Mesothelial cell of epicardium (in vitro differentiated cells): ENCODE measurements at places on chromosomes 3 and 15.
A peak's percentile ranks its signal among the peaks of the same experiment; 100 is the strongest.

DNA sequence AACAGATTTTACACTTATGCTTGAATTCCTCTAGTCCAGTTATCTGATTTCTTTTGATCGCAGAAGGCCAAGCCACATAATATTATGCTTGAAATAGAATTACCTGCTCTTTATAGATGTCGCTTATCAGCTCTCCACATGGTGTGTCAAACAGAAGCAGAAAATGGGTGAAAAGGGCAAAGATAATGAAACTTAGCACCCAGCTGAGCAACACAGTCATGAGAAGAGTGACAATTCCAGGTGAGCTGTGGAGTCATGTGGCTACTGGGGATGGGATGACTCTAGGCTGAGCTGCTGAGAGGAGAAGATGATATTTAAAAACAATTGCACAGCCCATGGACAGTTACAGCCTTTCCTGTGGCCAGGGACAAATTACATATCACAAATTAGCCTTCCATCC is 398.7 kb upstream of the PDZRN3 start:
- H3K36me3 ChIP-seq: no peaks in the 10 kb centered on the region
- no peak for DNase-seq
- peaks cover 6% of the 10 kb centered on the region for H3K27me3 ChIP-seq

DNA sequence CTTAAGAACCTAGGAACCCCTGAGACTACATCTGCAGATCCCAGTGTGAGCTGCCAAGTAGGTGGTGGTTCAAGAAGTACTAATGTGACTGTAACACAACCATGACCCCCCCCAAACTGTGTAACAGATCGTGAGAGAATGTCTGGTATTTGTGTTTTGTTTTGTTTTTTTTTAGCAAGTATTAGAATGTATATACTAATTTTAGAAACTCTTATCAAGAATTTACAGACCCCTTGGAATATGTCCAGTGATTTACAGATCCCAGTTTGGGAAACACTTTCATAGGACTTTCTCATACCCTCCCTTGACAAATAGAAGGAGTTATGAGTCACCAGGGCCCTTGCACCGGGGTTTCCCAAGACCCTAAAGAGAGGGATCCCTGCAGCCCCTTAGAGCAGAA is 79.8 kb downstream of the SEMA5B start:
- peaks cover 27% of the 10 kb centered on the region for H3K4me1 ChIP-seq
- DNase-seq: no peak
- no peak overlapping the region for H3K4me3 ChIP-seq
- peak overlapping the region; percentile 61 for H3K27ac ChIP-seq
- no peaks in the 10 kb centered on the region for H3K36me3 ChIP-seq

DNA sequence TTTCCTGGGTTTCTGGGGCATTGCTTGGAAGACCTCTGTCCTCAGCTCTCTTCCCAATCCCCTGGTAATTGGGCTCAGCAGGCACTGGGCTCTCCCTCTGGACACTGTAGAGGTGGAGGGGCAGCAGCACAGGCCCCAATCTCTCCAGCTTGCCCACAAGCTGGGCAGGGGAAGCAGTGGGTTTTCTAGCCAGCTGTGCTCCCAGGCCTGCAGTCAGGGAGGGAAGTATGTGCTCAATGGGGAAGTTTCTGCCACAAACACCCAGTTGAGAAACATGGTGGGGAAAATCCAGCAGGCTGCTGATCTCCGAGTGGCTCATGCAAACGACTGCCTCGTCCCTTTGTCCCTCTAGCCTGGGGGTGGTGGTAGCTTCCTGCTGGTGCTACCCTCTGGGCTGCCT is 12.8 kb upstream of the RFT1 start:
- DNase-seq: no peak
- H3K36me3 ChIP-seq: no peaks in the 10 kb centered on the region
- H3K27me3 ChIP-seq: no peaks in the 10 kb centered on the region
- no peak overlapping the region for H3K4me3 ChIP-seq
- no peak overlapping the region for H3K27ac ChIP-seq
- peaks cover 6% of the 10 kb centered on the region for H3K4me1 ChIP-seq

- H3K27ac ChIP-seq: peak overlapping the region; percentile 2
- no peaks in the 10 kb centered on the region for H3K27me3 ChIP-seq
- H3K36me3 ChIP-seq: peaks cover 6% of the 10 kb centered on the region
- peaks cover 15% of the 10 kb centered on the region for H3K4me1 ChIP-seq
These were observed 73.1 kb downstream of the FAIM start for GRCh38 chr3:138681463-138682220.

- H3K27me3 ChIP-seq: peaks cover 9% of the 10 kb centered on the region
- no peak overlapping the region for H3K27ac ChIP-seq
- peaks cover 29% of the 10 kb centered on the region for H3K4me1 ChIP-seq
- no peak for DNase-seq
These were observed 1.1 kb downstream of the PDIA5 start for GRCh38 chr3:123067689-123068600.

DNA sequence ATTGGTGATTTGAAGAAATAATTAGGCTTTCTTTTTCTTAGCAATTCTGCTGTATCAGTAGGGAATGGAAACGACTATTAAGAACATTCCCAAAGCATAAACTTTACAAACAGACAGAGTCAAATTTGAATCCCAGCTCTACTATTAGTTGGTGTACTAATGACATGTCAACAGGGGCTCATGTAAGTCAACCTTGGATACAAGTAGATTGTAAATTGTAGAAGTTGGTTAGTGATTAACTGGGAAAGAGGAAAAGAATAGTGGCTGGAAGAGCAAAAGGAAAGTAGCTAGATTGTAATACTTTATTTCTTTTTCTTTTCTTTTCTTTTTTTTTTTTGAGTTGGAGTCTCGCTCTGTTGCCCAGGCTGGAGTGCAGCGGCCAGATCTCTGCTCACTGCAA is 38.6 kb upstream of the DPPA4 start:
- no peak overlapping the region for H3K27ac ChIP-seq
- no peak overlapping the region for H3K4me3 ChIP-seq
- no peaks in the 10 kb centered on the region for H3K36me3 ChIP-seq
- H3K27me3 ChIP-seq: no peaks in the 10 kb centered on the region
- no peak for DNase-seq

- no peaks in the 10 kb centered on the region for H3K4me1 ChIP-seq
- peaks cover 89% of the 10 kb centered on the region for H3K27me3 ChIP-seq
- no peaks in the 10 kb centered on the region for H3K36me3 ChIP-seq
- no peak overlapping the region for H3K27ac ChIP-seq
- H3K4me3 ChIP-seq: no peak overlapping the region
- DNase-seq: no peak
These were observed 101.7 kb downstream of the MEGF11 start for GRCh38 chr15:66151809-66152208.

GRCh38 chr15:68900027-68900426 is 30.3 kb upstream of the SPESP1 start:
- no peak for DNase-seq
- H3K27ac ChIP-seq: no peak overlapping the region
- H3K36me3 ChIP-seq: no peaks in the 10 kb centered on the region
- H3K27me3 ChIP-seq: peaks cover 6% of the 10 kb centered on the region

DNA sequence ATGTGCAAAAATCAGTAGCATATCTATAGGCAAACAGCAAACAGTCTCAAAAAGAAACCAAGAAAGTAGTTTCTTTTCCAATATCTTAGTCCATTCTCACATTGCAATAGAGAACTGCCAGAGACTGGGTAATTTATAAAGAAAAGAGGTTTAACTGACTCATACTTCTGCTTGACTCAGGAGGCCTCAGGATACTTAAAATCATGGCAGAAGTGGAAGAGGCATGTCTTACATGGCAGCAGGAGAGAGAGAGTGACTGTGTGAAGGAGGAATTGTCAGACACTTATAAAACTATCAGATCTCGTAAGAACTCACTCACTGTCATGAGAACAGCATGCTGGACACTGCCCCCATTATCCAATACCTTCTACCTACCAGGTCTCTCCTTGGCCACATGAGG is 327.9 kb upstream of the EPHA3 start:
- DNase-seq: no peak
- no peaks in the 10 kb centered on the region for H3K27me3 ChIP-seq
- no peak overlapping the region for H3K27ac ChIP-seq
- no peaks in the 10 kb centered on the region for H3K36me3 ChIP-seq

DNA sequence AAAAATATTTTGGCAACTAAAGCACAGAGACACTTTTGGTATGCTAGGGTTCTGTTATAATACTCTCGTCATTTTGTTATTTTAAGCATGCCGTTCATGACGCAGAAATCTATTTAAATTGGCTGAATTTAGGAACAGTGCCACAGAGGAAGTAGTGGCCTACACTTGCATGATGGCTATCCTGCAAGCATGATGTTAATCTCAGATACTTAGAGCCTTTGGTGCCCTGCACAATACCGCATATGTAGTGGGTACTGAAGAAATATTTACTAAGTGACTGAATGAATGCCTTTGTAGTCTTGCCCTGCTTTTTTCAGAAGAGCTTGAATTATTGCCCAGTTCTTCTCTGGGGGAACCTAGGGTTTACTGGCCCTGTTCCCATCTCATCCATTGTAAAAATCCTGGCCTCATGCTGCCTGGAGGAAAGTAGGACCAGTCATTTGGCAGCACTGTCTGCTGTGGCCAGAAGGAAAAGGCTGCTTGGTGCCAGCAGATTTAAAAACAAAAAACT is 79.0 kb downstream of the SERPINI1 start:
- H3K4me3 ChIP-seq: no peak overlapping the region
- H3K27me3 ChIP-seq: no peaks in the 10 kb centered on the region
- H3K27ac ChIP-seq: no peak overlapping the region
- no peak for DNase-seq
- H3K36me3 ChIP-seq: no peaks in the 10 kb centered on the region

DNA sequence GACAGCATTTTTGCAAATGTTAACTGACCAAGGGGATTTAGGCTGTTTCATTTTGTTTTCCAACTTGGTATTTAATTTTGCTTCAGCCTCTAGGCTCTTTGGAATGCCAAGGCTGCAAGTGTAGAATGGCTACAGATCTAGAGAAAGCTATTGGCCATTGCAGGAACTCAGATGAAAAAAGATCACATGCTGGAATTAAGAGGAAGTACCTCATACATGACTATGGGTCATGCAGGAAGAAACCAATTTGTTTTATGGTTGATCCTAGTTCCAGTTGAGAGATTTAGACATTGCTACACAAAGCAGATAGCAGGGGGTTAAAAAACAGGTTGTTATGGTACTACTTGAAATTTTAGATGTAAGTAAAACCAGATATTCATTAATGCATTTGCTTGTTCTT is 12.7 kb upstream of the CLDN16 start:
- peaks cover 15% of the 10 kb centered on the region for H3K4me1 ChIP-seq
- H3K27ac ChIP-seq: no peak overlapping the region
- DNase-seq: no peak
- no peak overlapping the region for H3K4me3 ChIP-seq

GRCh38 chr3:186461141-186461540 is 83.0 kb downstream of the CRYGS start:
- DNase-seq: no peak
- H3K36me3 ChIP-seq: no peaks in the 10 kb centered on the region
- H3K4me1 ChIP-seq: no peaks in the 10 kb centered on the region

DNA sequence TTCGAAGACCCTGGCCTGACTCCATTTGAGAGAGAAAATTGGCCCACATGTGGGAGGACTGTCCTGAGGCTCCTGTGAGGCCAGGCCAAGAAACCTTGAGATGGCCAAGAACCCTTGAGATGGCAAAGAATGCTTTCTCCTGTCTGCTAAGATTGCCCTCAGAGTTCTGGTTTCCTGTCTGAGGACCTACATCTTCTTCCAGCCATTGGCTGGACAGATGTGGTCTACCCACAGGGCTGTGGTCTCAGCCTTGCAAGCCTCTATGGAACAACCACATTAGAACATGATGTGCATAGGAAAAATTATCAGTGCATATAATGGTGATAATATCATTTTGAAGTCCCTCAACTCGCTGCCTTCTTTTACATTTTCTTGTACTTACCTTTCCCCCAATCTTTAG is 10.8 kb upstream of the RASA2 start:
- DNase-seq: no peak
- no peak overlapping the region for H3K27ac ChIP-seq
- no peaks in the 10 kb centered on the region for H3K4me1 ChIP-seq
- no peaks in the 10 kb centered on the region for H3K36me3 ChIP-seq

DNA sequence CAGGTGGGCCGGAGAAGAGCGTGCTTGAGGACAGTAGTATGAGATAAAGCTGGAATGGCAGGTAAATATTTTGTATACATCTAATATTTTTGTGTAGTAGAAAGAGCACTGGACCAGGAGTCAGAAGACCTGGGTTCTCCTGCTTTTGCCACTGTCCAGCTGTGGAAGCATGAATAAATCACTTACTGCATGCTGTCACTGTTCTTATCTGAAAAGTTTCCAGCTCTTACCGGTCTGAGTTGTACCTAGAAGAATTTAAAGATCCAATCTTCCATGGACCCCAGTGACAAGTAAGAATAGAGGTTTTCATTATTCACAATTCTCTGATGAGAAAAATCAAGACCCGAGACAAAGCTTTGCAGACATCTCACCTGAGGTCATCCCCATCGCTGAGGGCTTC is 5.9 kb downstream of the XPC start:
- no peak overlapping the region for H3K4me3 ChIP-seq
- no peak overlapping the region for H3K27ac ChIP-seq
- H3K36me3 ChIP-seq: peaks cover 39% of the 10 kb centered on the region
- H3K27me3 ChIP-seq: no peaks in the 10 kb centered on the region
